Right ventricle myocardium inferior (tissue), 1 donor: ENCODE measurements at places on chromosomes 16 and 17.

DNA sequence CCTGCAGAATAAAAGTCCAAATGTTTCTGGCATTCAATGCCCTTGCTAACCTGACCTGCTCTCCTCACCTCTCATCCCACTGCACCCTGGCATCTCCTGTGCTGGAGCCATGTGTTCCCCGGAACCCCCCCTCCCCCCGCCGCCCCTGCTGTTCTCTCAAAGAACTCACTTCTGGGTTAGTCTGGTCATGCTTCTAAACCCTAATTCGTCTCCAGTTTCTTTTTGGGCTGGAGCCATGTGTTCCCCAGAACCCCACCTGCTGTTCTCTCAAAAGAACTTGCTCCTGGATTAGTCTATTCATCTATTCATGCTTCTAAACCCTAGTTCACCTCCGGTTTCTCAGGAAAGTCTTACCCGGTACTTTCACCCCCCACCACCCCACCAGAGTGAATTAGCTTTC, 808 bp upstream of the ALOX15 start:
- no peak for DNase-seq

- no peak for DNase-seq
These were observed 4.9 kb downstream of the FA2H start for GRCh38 chr16:74769586-74770190.

- DNase-seq: no peak
These were observed 66.3 kb upstream of the CDH8 start for GRCh38 chr16:62102588-62102987.

- DNase-seq: no peak
These were observed at the start of gene TMED6 for GRCh38 chr16:69351309-69352027. Gene TMED6, minus strand, starts transcription at chr16:69351786. Its CDS starts 33 bp downstream, at chr16:69351753.

- no peak for DNase-seq
These were observed 12.1 kb upstream of the USP10 start for GRCh38 chr16:84687715-84688114.

GRCh38 chr17:74670329-74670728, 42.4 kb downstream of the CD300LF start:
- no peak for DNase-seq

GRCh38 chr17:17228521-17229279, 8.3 kb downstream of the FLCN start:
- DNase-seq: no peak

DNA sequence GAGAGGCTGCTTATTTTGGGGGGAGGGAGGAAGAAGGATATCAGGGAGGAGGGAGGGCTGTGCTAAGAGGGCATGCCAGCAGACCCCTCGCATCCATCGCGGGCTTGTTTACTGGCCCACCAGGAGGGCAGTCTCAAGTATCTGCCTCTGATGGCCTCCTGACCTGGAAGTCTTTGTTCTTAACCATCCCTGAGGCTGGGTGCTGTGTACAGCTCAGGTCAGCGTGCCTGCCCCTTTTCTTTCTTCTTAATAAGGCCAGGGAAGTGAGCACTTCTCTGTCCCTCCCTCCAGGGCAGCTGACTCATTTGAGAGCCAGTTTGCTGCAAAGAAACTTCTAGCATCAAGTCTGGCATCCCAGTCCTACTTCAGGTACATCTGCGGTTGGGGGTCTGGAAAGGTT, 157.0 kb downstream of the CCDC182 start:
- no peak for DNase-seq

DNA sequence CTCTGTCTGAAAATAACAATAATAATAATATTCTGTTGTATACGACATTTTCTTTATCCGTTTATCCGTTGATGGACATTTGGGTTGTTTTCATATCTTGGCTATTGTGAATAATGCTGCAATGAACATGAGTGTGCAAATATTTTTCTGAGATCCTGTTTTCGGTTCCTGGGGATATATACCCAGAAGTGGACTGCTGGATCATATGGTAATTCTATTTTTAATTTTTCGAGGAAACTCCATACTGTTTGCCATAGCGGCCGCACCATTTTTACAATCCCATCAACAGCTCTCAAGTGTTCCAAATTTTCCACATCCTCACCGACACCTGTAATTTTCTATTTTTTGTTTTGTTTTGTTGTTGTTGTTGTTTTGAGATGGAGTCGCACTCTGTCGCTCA, 5.3 kb upstream of the PRSS41 start:
- DNase-seq: peak; percentile 2

GRCh38 chr16:81165411-81166097, 69.4 kb upstream of the GCSH start:
- no peak for DNase-seq

DNA sequence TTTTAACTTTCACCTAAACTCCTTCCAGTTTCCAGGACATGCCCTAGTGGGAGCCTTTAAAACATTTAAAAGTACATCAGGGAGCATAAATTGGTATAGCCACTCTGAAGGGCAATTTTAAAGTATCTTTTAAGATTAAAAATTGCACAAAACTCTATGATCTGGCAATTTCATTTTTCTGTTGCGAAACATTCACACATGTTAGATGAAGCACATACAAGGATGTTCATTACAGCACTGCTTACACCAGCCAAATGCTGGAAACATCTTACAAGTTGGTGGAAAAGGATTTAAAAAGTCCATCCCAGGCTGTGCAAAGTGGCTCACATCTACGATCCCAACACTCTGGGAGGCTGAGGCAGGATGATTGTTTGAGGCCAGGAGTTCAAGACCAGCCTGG, 26.4 kb upstream of the LONP2 start:
- DNase-seq: no peak

DNA sequence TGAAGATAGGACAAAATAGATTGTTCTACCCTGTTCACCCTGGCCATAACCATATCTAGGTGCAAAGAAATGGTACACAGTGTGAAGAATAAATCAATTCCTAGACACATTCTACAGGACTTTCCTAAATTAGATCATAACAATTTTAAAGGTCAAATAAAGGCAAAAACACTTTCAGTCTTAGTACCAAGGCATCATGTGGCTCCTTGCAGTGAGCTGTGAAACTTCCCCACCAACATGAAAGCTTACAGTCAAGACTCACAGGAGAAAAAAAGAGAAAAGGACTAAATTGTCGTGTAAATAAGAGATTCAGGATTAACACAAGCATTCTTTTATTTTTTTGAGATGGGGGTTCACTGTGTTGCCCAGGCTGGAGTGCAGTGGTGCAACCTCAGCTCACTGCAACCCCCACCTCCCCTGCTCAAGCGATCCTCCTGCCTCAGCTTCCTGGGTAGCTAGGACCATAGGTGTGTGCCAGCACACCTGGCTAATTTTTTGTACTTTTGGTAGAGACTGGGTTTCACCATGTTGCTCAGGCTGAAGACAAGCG, 14.2 kb downstream of the NSMCE1 start:
- DNase-seq: no peak

DNA sequence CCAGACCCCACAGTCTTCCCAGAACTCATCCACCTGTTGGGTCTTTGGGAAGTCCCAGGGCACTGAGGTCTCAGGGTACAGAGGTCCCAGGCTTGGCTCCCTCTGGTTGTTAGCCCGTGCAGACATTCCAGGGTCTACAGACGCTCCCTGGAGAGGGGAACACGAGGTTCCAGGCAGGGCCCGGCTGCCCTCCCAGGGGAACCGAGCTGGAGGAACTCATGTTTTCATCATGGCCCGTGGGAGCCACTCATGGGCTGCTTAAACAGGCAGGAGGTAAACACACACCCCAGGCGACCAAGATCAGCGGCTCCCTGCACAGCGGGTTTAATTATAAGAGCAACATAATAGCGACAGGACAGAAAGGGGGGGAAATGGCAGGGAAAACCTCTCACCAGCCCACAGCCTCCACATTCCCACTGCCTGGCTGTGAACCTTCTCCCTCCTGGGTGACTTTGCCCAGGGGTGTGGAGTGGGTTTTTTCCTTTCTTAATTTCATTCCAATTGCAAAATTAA, 36.5 kb downstream of the TRARG1 start:
- peak; percentile 82 for DNase-seq
